ENCODE measurements at places on chromosomes 4 and X. TPM values are rescaled to one million over a fixed set of nuclear protein-coding genes. Genes with fewer than 3 reads are reported as not detected.

- no peak for DNase-seq
Observed at GRCh38 chr4:80367737-80368136, 32.2 kb downstream of the CFAP299 start.

DNA sequence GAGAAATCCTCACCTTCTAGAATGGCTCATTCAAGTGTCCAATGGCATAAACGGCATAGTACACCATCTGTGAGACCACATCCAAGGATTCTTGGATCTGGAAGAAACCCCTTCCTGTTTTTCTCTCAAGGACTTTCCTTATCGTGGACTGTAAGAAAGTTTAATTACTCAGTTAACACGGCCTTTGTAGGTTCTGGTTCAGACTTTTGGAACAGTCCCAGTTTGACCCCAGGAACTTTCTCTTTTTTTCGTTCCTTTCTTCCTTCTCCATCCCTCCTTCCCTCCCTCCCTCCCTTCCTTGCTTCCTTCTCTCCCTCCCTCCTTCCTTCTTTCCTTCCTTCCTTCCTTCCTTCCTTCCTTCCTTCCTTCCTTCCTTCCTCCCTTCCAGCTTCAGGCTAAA is 343.5 kb upstream of the SMIM31 start:
- no peak for DNase-seq

DNA sequence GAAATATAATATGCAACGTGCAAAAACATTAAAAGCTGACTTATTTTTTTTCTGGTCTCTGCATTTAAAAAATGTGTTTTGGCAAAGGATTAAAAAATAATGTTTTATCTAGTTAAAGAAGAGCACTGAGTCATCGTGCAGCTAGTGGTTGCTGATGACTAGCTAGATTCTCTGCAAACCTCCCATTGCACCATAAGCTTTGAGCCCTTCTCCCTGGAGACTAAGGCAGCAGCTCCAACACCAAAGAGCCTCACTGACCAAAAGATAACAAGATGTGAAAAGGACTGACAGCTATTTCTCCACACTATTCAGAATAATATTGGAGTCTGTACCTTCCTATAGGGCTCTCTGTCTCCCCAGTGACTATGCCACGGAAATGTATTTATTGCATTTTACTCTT is 424.3 kb downstream of the SLITRK2 start:
- no peak for DNase-seq

DNA sequence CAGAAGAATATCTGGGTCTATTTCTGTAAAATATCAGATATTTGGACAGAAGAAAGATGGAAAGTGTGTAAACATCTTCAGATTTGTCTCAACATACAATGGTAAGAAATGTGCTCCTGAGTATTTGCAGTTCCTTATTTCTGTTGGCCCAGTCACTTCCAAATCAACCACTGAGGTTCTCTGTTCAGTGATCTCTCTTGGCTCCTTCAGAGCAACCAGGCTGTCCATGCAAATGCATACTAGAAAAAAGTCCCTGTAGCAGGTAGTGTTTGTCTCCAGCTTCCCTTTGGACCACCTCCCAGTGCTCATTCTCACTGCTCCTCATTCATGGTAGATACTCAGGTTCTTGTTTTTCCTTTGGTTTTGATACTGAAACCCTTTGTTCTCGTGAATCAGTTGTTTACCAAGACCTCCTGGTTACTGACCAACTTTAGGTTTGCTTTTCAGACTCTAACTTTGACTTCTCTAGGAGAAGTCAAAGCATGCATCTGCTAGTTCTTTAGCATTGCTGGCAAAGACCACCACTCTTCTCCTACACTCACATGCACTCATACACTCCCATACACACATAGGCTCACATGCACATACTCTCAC is 28.8 kb downstream of the ASIC5 start:
- DNase-seq = no peak

CT47A1 gene
- not detected for polyA plus RNA-seq

- DNase-seq = no peak
Observed at GRCh38 chr4:147220833-147221232, 260.1 kb upstream of the EDNRA start.

GPR34 gene
- polyA plus RNA-seq = not detected

TMEM255A gene
- polyA plus RNA-seq = 0.04 TPM

DNA sequence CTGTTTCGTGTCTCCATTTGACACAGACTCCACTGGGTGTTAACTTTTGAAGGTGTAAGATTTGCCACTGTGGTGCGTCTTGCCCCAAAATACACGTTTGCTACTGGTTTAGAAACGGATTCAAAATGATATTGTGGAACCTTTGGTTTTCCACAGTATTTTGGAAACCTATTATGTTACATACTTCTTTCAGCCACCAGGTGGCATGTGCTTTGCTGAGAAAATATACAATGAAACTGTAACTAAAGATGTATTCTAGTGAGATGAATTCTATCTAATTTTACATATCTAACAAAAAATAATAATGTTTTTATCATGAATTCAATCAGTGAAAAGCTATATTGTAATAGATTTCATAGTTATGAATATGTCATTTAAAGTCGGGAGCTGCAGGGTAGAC is 28.4 kb upstream of the SLITRK4 start:
- DNase-seq = no peak

GRCh38 chrX:35115205-35115604 is 172.6 kb downstream of the FAM47B start:
- peak; percentile 54 for DNase-seq

GRCh38 chr4:112860830-112861690 is 188.4 kb upstream of the ANK2 start:
- DNase-seq = no peak

ATP8A1 gene
- polyA plus RNA-seq = 0.20 TPM

DNA sequence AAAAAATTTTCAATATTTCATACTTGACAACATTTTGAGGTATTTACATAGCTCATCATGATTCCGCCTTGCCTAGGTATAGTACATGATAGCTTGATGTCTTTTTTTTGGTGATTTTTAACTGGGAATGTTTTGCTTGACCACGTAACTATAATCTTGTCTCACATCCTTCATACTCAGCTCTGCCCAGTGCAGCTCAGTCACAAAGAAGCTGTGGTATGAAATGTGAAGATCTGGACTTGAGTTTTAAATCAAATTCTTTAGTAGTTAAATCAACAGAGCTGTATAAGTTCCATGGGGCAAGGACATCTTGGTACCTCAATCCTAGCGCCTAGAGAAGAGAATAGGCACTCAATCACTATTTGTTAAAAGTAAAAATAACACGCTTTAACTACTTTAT is 276.3 kb upstream of the DKK2 start:
- DNase-seq = no peak

DNA sequence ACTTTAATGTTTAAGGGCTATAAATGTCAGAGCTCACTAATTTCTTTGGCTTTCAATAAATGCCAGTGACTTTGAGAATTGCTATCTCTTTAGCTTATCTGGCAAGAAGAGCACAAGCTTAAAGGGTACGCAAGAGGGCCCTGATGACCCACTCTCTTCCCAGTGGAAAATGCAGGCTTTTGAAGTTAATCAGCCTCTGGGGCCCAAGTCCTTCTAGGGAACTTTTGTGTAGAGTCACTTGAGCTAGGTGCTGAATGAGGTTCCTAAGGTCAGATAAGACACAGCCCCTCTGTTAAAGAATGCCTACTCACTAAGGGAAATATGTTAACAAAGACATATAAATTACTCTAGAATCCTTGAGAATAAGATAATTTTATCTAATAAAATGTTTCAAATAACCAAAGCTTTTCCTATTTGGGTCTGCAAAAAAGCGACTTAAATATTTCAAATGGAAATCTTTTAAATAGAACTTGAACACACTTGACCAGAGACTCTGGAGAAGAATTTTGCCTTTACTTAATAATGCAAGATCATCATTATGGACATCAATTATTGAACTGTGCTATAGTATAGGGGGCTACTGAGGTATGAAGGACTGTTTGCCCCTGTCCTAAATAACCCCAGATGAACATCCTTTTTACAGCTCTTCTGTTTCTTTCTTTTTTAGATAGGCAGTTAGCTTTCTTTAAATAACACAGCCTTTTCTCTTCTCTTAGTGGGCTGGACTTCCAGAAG is 430.1 kb downstream of the GBA3 start:
- no peak for DNase-seq
